A673 (cell line): ENCODE measurements at places on chromosomes 7 and 10. TPM values are rescaled to one million over a fixed set of nuclear protein-coding genes. Genes with fewer than 3 reads are reported as not detected.

The SPRN gene
- total RNA-seq: 0.13 TPM in 1 of 2 replicates, not detected in the other

GRCh38 chr10:28569506-28570159 is 36.7 kb downstream of the WAC start:
- DNase-seq: no peak

- DNase-seq: no peak
Observed at GRCh38 chr10:127441350-127442219, 107.5 kb upstream of the NPS start.

The MRC1 gene
- 0.15 and 0.17 TPM in 2 replicates for total RNA-seq

DNA sequence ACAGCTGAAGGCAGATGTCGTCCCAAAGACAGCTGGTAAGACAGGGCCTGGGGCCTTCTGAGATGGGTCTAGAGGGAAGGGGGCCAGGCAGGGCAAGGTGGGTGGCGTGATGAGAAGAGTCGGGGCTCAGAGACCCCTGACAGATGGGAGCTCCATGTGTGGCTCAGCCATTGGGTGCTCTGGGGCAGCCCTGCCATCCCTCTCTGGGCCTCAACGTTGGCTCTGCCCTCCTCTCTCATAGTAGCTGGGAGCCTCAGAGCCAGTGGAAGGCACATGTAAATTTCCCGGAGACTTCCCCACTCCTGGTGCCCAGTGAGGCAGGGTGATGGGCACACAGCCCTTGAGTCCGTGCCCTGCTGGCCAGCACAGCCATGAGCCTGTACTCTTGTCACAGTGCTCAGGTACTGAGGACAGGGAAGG is 1.8 kb downstream of the PPIF start:
- DNase-seq: no peak

DNA sequence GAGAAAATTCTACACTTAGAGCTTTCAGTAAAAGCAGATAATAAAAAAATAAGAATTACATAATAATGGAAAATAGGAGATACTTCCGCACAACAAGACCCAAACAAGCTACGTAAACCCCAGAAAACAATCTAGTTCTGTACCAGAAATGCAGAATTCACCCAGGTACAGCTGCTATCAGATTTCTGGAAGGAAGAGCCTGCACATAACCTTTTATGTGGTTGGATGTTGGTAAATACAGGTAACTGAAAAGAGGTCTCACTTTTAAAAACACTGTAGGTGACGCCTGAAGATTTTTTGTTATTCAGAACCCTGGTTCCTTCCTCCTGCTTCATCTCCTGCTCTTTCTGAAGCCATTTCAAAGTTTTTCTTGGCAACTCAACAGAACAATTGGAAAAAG is 29.9 kb downstream of the PANK1 start:
- DNase-seq: no peak

The TMEM178B gene
- 1.1 and 2.8 TPM in 2 replicates for total RNA-seq

DNA sequence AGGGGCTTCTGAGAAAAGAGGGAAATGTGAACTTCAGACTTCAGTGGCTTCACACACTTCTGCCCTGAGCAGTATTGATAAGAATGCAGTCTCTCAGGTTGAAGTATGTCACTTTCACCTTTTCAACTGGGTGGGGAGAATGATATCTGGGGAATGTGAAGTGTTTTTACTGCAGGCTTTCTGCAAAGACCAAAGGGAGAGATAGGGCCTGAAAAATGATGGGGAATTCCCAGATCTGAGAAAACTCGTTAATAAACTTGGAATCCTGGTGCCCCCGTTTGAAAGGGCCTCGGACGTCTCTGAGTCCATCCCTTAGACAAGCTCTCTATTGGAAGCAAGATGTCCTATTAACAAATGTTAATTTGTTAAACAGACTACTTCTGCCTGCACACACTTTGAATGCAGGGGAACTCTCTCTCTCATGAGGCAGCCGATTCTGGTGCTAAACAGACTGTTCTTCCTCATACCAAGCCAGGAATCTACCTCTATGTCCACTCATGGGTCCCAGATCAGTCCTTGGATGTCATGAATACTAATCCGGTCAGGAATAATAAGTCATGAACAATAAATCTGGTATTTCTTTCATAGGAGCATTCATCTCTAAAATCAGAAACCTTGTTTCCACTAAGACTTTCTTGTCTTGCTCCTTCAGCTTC is 193.6 kb downstream of the JCAD start:
- DNase-seq: no peak

- DNase-seq: no peak
Observed at GRCh38 chr10:615583-616152, 73.8 kb downstream of the DIP2C start.

The LAMB1 gene
- 162 and 169 TPM in 2 replicates for total RNA-seq

The EIF5AL1 gene
- total RNA-seq: 2.7 and 3.1 TPM in 2 replicates

- DNase-seq: no peak
Observed at GRCh38 chr7:84509522-84509921, 314.9 kb upstream of the SEMA3A start.

The AKR1C3 gene
- total RNA-seq: 618 and 627 TPM in 2 replicates

The KIAA1217 gene
- total RNA-seq: 76.2 and 94.1 TPM in 2 replicates

DNA sequence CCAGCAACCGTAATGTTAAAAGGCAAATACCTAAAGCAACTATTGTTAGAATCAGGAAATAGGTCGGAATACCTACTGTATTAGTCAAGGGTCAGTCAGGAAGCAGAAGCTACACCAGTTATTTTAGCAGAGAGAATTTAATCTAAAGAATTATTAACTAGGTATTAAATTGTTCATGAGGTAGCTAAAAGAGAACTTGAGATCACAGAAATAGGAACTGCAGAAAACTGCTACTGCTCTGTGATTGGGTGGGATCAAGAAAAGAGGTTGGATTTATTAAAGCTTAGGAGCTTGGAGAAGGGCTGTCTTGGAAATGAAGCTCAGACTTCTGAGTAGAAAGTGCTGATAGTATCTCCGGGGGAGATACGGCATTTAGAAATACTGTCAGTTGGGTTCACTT is 20.0 kb upstream of the ZNF438 start:
- DNase-seq: no peak

DNA sequence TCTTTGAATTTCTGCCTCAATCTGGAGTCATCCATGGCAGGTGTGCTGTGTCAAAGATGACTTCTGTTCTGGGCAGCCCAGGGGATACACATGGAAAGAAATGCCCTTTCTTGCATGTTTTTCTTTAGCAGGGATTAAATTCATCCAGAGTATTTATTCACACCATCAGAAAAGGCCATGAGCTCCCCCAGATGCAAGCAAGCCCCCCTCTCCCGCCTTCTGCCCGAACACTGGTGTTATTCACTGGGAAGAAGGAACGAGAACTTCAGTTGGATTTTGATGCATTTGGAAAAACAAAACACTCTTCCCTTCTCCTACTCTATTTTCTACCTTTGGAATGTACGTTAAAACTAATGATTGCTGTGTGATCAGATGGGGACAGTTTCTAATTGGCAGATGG is 1.4 kb downstream of the PLPP4 start:
- DNase-seq: no peak

The ABCC2 gene
- total RNA-seq: 1.1 and 1.3 TPM in 2 replicates

GRCh38 chr7:144784943-144785342 is 50.9 kb downstream of the TPK1 start:
- DNase-seq: peak; percentile 35

GRCh38 chr10:132208462-132209050 is 21.8 kb downstream of the DPYSL4 start:
- DNase-seq: no peak

DNA sequence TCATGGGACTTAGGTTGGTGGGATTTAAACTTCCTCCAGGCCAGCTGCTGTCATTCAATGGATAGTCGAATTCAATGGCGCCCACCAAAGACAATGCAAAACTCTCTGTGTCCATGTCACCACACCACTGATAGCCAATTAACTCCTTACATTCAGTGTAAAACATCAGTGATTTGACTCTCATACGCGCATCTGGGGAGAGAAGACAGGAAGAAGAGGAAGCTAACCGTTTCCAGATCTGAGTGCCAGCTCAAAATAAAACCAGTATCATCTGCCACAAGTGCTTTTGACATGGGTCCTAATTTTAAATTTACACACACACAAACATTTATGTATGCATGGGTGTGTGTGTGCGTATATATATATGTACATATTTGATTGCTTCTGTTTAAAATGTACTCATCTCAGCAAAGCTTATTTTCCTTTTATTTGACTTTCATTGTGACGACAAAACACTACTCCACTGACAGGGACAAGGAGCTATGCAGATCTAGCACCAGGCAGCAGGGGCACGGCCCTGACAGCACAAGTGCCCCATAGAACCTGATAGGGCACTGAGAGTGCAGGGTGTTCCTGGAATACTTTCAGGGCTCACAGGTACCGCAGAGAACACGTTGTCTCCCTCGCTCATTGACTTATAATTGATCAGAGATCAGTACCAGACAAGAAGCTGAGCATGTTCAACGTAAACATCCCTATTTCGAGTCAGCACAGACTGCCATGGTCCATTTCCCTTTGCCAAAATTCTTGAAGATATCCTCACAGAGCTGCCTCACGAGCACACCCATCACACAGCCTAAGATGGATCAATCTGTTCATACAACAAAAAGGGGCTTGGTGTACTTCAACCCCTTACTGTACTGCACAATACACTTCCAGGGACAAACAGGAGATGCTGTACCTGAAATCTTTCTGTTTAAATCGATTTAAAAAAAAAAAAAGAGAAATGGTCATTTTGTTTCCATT is 176.1 kb downstream of the COBL start:
- DNase-seq: no peak

The CBX3 gene
- 228 TPM in 2 replicates for total RNA-seq

DNA sequence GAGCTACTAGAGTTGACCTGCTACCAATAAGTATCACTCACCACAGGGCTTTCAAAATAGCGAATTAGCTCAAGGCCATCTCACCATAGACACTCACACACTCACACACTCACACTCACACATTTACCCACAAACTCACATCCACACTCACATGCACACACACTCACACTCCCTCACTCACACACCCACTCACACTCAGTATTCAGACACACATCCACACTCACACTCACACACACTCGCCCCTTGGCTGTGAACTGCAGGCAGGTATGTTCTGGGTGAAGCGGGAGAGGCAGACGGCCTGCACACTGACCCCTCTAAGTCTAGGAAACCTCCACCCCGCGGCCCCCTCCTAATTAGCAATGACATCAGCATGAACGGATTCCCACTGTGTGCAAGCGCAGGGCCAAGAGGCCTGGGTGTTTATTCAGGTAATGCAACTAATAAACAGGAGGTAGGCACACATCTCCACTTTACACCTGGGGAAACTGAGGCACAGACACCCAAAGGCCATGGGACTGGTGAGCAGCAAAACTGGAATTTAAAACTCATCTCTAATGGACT is 94.6 kb downstream of the ADARB2 start:
- DNase-seq: no peak

DNA sequence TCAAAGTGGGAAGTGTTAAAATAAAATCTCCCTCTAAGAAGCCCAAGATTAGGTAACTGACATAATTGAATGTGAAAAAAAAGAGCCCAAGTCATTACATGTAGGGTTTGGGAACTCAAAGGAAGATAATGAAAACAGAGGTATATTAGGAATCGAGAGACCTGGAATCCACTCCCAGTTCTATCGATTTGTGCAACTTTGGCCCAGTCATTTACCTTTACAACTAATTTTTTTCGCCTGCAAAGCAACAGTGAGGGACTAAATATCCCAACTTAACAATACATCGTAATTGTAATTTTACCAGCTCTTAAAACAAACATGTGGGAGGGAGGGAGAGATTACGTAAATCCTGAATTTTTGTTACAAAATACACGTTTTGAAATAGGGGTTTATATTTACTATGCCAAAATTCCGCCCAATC is 1.4 kb downstream of the MINDY3 start:
- no peak for DNase-seq

DNA sequence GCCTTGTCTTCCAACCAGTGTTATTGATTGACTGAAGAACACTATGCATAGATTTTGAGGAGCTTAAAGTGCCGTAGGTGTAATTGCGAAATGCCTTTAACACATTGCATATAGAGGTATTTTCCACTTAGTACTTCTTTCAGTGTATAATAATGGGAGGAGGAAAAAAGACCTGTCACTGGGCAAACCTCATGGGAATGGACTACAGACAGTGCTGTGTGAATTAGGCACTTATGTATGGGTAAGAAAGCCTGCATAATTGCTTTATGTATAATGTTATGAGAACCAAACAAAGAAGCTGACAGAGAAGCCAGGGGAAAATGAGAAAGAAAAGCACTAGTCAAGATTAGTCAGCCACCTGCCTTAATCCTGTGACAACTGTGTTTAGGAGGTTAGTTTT is 12.4 kb upstream of the SCRN1 start:
- peak; percentile 49 for DNase-seq

The GDF10 gene
- 0.45 and 0.52 TPM in 2 replicates for total RNA-seq

The GRID1 gene
- not detected in 2 replicates for total RNA-seq

DNA sequence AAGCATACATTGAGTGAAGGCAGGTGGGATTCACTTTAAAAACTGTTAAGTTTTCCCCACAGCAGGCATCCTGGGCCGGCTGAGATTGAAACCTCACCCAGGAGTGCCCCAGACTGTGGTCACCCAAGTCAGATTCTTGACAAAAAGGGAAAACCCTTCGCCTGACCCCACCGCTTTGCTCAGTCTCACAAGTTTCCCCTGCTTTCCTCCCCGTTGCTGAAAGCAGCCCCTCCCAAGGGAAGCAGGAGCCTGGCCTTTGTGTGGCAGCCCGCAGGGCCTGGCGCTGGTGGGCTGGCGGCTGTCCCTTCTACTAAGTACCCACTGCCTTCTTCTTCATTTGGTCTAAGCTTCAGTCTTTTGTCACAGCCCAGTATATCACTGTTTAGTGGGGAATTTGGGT is 16.0 kb downstream of the RNF32 start:
- no peak for DNase-seq

The ASZ1 gene
- total RNA-seq: not detected in 2 replicates

DNA sequence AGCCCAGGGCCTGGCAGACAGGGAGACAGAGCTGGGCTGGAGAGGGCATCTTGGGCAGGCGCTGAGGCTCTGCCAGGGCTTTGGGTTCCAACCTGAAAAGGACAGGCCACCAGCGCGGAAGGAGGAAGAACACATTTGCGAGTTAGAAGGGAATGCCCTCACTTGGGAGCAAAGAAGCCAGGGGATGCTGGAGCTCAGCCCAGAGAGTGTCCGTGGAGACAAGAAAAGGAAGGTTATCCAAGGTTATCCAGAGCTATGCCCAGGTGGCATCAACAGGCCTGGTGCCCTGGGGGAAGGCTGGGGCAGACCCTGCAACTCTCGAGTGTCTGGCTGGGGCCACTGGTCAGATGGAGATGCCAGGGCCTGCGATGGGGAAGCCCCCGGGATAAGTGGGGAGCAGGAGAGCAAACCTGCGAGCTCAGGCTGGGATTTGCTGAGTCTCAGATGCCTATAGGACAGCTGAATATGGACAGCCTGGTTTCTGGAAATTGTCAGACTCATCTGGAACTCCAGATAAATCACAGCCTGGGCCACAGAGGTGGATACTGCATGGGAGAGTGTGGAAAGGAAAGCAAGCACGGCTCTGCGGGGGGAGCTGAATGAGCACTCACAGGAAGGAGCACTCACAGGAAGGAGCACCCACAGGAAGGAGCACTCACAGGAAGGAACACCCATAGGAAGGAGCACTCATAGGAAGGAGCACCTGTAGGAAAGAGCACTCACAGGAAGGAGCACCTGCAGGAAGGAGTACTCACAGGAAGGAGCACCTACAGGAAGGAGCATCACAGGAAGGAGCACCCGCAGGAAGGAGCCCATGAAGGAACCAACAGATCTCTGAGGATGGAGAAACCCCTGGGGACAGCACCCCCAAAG is 152.1 kb downstream of the ADAM12 start:
- DNase-seq: no peak

The PRTFDC1 gene
- 49.7 and 49.8 TPM in 2 replicates for total RNA-seq

The TUBAL3 gene
- 0.19 TPM in 1 of 2 replicates, not detected in the other for total RNA-seq

The TRPV6 gene
- not detected in 2 replicates for total RNA-seq
